ENCODE measurements at places on chromosomes 3 and 15.

- DNase-seq = no peak
These were observed 98.1 kb downstream of the TMCC1 start for GRCh38 chr3:129795186-129796010.

DNA sequence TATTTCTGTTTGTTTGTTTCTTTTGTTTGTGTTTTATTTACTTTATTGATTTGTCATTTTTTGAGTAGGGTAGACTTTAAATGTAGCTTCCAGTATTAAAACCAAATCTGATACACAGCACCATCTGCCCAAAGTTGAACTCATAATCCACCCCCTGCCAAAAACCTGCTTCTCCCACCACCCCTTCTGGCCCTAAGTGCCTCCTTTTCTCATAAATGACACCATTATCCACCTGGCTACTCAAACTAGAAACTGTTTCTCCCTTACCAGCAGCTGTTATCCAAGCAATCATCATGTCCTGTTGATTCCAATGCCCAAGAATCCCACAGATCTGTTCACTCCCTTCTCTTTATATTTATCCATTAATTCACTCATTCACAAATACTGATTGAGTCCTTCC lies 21.8 kb upstream of the PTX3 start:
- DNase-seq = no peak

- no peak for DNase-seq
These were observed 856.8 kb downstream of the OTOL1 start for GRCh38 chr3:162353414-162353813.

DNA sequence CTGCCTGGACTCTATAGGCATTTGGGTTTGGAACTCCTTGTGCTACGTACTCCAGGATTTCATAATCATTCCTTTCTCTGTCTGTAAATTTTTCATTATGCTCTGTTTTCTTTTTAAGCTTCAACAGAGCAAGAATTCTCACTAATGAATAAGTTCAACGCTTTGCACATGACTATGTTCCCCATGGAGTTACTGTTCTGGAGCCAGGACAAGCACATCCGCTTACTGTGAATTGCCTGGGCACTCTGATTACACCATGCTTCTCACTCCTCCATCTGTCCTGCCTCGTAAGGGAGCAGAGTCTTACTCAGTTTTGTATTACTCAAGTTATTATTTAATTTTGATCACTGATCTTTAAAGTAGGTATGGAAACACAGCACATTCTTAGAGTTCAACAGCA lies 472.7 kb downstream of the RAP2B start:
- DNase-seq = no peak

DNA sequence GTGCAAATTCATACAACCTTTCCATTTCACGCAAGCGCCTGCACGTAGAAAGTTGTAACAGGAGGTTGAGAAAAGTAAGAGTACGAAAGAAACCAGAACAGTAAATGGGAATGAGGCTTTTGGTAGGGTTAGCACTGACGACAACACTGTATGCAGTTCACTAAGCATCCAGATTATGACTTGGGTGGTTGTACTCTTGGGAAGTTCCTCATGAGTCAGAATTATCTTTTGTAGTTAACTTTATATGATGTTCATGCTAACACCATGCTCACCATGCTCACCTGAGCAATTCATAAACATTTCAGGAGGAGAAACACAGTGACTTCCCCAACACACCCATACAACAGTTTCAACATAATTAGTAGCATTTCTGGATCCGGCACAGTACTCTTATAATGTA lies 3.0 kb upstream of the LPP start:
- no peak for DNase-seq

DNA sequence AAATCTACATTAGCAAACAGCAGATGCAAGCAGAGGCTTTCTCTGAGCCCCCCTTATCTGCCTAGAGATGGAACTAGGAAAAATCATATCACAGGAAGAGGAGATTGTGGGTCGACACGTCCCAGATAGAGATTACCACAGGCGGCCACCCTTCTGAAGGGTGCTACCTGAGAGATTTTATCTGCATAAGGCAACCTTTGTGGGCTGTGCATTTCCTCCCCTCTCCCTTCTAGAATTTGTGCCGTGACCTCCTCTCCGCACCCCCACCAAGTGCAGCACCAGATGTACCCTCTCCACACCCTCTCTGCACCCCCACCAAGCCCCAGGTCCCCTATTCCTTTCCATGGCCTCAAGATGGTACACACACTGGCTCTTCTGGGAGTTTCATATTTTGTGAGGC lies 27.4 kb downstream of the METTL6 start:
- DNase-seq = no peak

GRCh38 chr3:123767564-123768292 lies 116.4 kb downstream of the MYLK start:
- DNase-seq = no peak

- no peak for DNase-seq
These were observed 20.3 kb upstream of the RAB6B start for GRCh38 chr3:133915685-133916658.

- no peak for DNase-seq
These were observed 266.8 kb downstream of the ABHD5 start for GRCh38 chr3:43957553-43957952.

GRCh38 chr3:139670196-139670595 lies 7.6 kb downstream of the NMNAT3 start:
- no peak for DNase-seq

GRCh38 chr15:59281699-59282098 lies 75.1 kb downstream of the LDHAL6B start:
- DNase-seq = no peak

- DNase-seq = no peak
These were observed 266.9 kb downstream of the ZBBX start for GRCh38 chr3:167113035-167113830.

- no peak for DNase-seq
These were observed 192.2 kb upstream of the THRB start for GRCh38 chr3:24686808-24687207.

DNA sequence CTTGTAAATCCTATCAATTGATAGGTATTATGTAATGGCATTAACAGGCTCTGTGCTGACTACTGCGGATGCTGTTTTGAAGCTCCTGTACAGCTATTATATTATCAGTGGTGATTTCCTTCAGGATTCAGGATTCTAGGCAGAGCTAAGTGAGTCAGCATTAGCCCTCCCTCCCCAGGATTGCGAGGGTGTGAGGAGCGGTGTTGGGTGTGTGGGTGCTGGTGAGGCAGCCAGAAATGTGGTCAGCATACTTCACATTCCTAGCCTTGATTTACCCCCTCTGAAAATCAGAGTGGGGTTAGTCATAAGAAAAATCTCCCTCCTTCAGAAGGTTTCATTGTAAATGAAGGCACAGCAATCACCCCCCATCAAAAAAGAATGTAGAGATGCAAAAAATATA lies 72.5 kb downstream of the SNTN start:
- no peak for DNase-seq

Measured in NCI-H1930 (cell line).